ENCODE measurements at places on chromosomes 7 and 10. TPM values are rescaled to one million over a fixed set of nuclear protein-coding genes. Genes with fewer than 3 reads are reported as not detected.

DNA sequence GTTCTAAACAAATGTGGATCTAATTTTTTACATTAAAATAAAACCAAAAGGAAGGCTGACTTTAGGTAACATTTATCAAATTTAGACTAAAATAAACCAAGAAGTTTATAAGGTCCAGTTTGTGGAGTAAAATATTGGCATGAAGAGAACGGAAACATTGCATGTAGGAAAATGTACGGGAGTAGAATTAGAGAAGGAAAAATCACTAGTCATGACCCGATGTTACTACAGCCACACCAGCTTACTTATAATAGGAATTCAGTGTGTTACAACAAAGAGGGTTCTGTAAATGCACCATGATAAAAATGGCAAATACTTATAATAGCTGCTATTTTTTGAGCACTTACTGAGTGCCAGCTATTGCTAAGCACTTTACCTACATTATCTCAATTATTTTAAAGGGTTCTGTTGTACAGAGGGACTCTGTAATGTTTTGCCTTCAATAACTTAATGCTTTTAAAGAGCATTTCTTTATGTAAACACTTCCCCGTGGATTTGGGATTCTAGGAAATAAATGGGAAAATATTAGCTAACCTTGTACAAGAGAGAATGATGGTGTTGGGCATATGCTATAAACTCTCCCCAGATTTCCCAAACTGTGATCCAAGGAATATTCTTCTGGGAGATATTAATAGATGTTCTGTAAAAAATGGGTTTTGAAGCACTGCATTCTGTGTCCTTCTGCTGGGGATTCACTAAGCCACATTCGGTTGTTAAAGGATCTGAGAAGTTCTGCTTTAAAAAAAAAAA lies 296.7 kb downstream of the BBS9 start:
- no peak for DNase-seq

DNA sequence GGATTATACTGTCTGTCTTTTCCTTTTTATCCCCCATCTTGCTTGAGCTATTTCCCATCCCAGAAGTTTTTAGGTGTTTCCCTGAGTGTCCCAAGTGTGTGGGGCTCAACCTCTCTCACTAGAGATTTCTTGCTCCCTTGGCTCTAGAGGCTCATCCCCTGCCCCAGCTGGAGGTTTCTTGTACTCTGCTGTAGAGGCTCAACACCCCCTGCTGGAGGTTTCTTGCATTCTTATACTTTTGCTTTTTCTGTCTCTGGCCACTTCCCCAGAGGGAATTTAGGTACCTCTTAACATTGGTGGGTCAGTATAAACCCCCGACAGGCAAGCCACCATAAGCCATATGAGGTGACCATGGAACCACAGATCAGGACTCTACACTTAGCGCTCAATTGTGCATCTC lies 114.2 kb upstream of the FAM3C start:
- no peak for DNase-seq

GRCh38 chr7:92075455-92076158 lies 58.7 kb downstream of the CYP51A1 start:
- no peak for DNase-seq

GRCh38 chr10:9103301-9103700 lies 1048.8 kb downstream of the GATA3 start:
- no peak for DNase-seq

GRCh38 chr7:18444826-18445225 lies 50.7 kb upstream of the HDAC9 start:
- no peak for DNase-seq

GRCh38 chr10:50260791-50261281 lies 9.5 kb upstream of the ASAH2 start:
- DNase-seq = no peak

GRCh38 chr7:16982640-16983350 lies 101.0 kb upstream of the AGR3 start:
- DNase-seq = no peak

- DNase-seq = no peak
Measured at GRCh38 chr7:138116141-138116540, 39.9 kb downstream of the AKR1D1 start.

DNA sequence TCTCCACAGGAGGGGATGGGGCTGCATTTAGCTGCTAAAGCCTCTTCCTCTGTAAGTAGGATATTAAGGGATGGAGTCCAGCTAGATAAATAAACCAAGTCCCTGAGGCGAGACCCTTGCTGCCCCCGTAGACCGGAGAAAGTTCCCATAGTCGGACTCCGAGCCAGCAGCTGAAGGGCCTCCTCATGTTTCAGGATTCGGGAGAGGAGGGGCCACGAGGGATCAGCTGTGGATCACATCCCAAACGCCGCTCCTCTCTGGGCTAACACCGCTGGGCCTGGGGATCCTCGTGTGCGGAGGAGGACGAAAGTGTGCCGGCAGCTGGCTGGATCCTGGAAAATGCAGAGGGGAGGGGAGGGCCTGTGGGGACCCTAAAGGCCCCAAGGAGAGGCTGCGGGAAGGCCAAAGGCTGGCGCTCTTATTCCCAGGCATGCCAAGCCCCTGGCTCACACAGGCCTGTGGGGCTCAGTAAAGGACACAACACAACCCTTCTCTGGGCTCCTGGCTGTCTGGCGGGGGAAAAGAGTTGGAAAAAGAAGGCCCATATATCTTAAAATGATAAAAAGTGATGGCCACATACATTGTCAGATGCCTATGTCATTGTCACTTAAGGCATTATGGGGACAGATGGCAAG lies 82.5 kb upstream of the TMEM72 start:
- DNase-seq = no peak

DNA sequence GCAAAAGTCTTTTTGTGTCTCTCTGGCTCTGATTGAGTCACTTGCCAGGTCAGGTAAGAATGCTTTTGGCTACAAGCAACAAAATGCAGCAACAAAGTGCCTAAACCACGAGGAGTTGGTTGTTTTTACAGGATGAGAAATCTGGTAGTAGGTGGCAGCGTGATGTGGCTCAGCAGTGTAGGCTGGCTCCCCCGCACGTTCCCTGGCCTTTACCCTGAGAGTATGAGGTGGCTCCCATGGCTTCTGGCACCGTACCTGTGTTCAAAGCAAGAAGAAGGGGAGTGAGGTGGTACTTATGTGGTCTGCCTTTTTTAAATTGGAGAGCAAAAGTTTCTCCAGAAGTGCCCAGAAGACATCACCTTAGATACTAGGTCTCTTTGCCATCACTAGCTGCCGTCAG lies 11.7 kb downstream of the PRKRIP1 start:
- DNase-seq = no peak

DNA sequence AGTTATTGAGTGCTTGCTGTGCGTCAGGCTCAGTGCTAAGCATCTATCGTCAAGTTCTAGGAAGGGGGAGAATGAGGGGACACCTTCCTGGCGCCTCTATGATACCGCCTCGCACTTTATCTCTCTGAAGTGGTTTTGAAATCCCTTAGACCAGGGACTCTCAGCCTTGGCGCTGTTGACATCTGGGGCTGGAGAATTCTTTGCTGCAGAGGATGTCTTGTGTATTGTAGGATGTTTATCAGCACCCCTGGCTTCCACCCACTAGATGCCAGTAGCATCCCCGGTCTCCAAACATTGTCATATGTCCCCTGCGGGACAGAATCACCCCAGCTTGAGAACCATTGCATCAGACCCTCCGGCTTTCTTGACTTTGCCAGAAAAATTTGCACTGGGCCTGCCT lies 285.5 kb downstream of the CCDC3 start:
- no peak for DNase-seq

DNA sequence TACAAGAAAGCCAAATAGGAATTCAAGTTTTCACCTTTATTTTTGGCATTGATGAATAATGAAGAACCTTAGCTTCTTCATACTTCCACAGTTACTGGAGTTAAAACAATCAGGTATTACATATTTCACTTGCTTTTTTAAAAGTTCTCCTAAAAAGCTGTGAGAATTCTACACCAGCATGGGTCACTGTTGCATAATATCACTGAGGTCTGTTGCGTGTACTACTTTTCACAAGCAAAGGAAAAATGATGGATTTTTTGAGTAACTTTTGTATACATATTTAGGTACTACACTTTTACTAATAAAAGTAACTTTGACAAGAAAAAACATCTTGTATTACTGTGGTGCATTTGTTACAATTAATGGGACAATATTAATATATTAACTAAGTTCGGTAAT lies 15.2 kb downstream of the FAM24B start:
- no peak for DNase-seq

DNA sequence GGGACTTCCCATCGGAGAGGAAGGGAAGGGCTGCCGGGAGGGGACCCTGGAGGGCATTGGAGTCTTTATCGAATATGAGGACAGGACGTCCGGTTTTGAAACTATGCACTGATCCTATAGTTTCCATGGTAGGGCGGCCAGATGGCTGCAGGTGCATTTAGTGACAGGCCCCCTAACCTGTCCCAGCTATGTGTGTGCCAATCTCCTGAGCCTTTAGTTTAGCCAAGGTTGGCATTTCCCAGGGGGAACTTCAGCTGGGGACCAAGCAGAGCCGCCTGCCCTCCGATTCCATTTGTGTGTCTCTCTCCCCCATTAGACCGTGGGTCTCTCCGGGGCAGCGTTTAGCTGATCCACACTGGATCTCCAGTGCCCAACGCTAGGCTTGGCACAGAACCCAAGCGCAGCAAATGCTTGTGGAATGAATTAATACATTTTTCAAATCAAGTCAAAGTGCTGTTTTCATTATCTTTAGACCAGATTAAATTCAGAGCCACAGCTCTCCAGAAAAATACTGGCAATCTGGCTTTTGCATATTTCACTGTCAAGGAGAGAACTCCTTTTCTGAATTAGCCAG lies 19.9 kb downstream of the TMEM270 start:
- DNase-seq = no peak

- peak; percentile 86 for DNase-seq
Measured at GRCh38 chr10:932589-932988, 1.1 kb upstream of the LARP4B start.

DNA sequence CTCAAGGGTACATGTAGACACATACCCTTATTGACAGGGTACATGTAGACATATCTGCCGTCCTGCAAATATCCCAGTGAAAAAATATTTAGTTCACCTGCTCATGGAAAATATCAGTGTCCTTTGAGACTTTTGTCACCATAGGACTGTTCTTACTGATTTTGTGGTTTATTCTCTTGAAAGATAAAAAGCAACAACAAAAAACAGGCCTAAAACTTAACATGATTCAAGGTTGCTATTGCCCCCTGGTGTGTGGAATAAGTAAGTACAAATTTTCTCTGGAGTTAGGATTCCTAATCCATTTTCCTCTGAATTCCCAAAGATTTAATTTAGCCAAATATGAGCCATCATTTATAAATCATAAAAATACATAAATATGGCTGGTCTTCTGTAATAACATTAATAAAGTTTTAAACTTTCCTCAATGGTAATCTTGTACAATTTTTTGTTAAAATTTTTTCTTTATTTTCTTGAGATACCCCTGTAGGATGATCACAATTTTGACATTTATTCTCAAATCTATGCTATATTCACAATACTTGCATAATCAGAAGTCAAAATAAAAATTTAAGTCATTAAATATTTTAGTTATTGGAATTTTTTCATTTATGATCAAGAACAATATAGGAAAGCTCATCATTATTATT lies 741.4 kb upstream of the POT1 start:
- no peak for DNase-seq

- DNase-seq = no peak
Measured at GRCh38 chr7:70586822-70587221, 545.1 kb upstream of the GALNT17 start.

DNA sequence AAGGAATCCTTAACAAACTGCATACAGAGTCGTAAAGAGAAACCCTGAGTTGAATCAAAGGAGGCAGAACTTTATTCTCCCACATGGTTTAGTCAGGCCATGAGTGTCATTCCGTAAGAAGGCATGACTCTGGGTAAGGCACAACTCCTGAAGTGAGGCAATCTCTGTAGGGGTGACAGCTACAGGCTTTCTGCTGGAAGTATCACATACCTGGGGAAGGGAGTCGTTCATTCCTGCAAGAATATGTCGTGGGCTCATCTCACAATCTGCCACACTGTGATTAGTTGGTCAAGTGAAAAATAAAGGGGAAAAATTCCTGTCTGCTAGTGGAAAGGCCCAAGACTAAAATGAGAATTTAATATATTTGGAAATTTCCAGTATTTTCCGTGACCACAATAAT lies 392.6 kb downstream of the POM121L12 start:
- no peak for DNase-seq

Gene NYAP1
- total RNA-seq = 1.3 TPM

Gene SOSTDC1
- total RNA-seq = 15.9 TPM

Gene AKR1C8
- not detected for total RNA-seq

Gene CLRN3
- total RNA-seq = not detected

Gene SFTPA2
- total RNA-seq = not detected

Gene PITX3
- not detected for total RNA-seq

Gene TBX20
- total RNA-seq = not detected

Gene SUGCT
- 0.59 TPM for total RNA-seq

Data from lower leg skin (tissue), 4 donors.